ENCODE measurements at places on chromosomes 2 and 18.

DNA sequence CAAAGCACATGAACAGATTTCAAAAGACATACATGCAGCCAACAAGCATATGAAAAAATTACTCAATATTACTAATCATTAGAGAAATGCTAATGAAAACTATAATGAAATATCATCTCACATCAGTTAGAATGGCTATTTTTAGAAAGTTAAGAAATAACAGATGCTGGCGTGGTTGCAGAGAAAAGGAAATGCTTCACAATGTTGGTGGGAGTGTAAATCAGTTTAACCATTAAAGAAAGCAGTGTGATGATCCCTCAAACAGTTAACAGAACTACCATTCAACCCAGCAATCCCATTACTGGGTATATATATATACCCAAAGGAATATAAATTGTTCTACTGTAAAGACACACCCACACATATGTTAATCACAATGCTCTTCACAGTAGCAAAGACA is 117.7 kb upstream of the SETBP1 start:
- no peak for DNase-seq

GRCh38 chr2:5798084-5798483 is 105.9 kb downstream of the SOX11 start:
- DNase-seq: peak; percentile 82

- no peak for DNase-seq
Observed at GRCh38 chr18:60339018-60339417, 33.6 kb downstream of the MC4R start.

- DNase-seq: no peak
Observed at GRCh38 chr2:71460595-71461303, 7.4 kb downstream of the DYSF start.

GRCh38 chr2:206488623-206489022 is 45.3 kb downstream of the ADAM23 start:
- DNase-seq: no peak

- no peak for DNase-seq
Observed at GRCh38 chr2:222295368-222296062, 3.3 kb downstream of the PAX3 start.

DNA sequence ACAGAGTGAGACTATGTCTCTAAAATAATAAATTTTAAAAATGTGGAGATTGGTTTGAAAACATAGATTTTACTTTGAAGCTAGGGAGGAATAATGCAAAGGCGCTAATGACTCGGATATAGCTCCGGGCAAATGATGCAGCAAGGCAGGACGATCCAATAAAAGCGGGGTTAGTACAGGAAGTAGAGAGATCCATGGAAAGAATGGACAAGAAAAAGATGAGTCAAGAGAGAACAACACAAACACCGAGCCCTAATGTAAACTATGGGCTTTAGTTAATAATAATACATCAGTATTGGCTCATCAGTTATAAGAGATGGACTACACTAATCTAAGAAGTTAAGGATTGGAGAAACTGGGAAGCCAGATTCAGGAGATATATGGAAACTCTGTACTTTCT is 74.5 kb downstream of the QPCT start:
- no peak for DNase-seq

DNA sequence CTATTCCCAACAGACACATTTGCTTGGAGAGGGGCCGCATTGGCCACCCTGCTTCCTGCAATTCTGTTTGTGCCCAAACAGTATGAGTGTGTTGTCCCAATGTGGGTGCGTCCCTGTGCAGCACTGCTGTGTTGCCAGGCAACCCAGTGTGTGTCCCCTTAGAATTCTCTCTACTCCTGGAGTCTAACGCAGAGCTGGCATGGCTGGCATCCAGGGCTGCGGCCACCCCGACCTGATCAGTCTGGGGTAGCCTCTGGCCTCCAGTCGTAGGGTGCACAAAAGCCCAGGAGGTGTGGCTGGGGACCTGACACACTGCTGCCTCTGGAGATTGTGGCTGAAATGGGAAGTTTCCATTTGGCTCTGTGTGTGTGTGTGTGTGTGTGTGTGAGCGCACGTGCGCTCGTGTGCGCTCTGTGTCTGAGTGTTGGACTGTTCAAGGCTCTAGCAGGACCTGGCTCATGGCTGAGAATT is 48.0 kb downstream of the TEX44 start:
- peak; percentile 40 for DNase-seq

DNA sequence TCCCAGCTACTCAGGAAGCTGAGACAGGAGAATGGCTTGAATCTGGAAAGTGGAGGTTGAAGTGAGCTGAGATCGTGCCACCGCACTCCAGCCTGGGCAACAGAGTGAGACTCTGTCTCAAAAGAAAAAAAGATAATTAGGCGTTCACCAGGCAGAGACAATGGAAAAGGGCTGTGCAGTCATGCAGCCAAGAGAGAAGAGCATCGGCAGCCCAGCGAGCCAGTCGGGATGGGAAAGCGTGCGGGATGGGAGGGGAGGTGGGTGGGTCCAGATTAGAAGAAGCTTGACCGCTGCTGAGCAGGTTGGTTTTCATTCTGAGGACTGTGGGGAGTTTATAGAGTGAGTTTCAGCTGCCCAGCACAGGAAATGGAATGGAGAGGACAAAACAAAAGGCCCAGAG is 15.0 kb upstream of the CYS1 start:
- no peak for DNase-seq

- peak; percentile 24 for DNase-seq
Observed at GRCh38 chr2:169877398-169877797, 50.1 kb downstream of the UBR3 start.

DNA sequence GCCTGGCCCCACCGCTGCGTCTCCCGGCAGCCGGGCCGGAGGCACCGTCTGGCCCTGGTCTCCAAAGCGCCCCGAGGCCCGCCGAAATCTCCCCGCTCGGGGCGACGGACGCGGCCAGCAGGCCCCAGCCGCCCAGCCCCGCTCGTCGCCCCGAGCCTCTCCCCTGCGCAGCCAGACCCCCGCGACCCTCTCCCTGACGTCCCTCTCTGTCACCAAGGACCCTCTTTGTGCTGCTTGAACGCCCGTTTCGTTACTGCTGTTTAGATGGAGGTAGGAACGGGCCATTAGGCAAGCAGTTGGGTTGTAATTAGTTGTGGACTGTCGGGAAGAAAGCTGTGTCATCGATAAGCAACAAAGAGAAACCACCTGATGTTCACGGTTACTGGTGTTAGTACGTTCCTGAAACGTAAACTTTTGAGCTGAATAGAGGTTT is 686 bp downstream of the UBXN4 start:
- peak; percentile 43 for DNase-seq

GRCh38 chr2:47809903-47810302 is 27.0 kb downstream of the MSH6 start:
- DNase-seq: no peak

GRCh38 chr18:25349131-25349925 is 2.6 kb downstream of the ZNF521 start:
- DNase-seq: peak; percentile 65

- DNase-seq: no peak
Observed at GRCh38 chr2:157238296-157238695, 19.2 kb upstream of the GALNT5 start.

GRCh38 chr18:6885992-6886796 is 156.7 kb downstream of the ARHGAP28 start:
- DNase-seq: peak; percentile 73

DNA sequence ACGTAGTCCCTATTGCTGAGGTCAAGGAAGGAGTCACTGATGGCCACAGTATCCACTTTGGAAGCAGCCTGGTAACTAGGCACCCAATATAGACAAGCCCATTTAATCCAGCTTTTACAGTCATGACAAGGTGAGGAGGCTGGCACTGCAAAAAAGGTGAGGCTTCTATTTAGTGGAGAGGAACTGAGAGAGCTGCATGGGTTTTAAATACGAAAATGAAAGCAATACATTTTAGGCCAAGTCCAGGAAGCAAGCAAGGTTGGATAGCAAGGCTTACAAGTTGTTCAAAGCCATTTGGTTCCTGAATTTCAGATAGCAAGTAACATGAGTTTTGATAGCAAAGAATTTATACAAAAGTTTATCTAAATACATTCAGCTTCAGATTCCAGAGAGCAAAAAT is 80.4 kb downstream of the SGPP2 start:
- no peak for DNase-seq

- peak; percentile 20 for DNase-seq
Observed at GRCh38 chr2:148303161-148303560, 282.3 kb downstream of the MBD5 start.

GRCh38 chr2:65240657-65241056 is 13.0 kb downstream of the ACTR2 start:
- no peak for DNase-seq

DNA sequence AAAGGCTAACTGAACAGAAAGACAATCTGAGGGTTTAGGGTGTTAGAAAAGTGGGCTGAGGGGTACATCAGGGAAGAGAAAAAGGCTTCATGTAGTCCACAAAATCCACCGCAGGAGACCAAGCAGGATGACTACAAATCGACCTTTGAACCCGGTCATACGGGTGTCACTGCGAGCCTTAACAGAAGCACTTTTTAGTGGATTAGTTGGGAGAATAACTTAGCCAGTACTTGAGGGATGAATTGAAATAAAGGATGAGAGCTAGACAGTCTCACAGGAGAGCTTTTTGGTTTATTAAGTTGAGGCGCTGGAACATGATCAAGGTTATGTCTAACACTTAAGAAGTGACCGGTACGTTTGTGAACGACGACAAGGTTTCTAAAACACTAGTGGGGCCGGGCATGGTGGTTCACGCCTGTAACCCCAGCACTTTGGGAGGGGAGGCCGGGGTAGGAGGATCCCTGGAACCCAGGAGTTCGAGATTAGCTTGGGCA is 217.7 kb downstream of the MCFD2 start:
- no peak for DNase-seq

- DNase-seq: no peak
Observed at GRCh38 chr18:57668021-57668420, 46.4 kb upstream of the NARS1 start.

DNA sequence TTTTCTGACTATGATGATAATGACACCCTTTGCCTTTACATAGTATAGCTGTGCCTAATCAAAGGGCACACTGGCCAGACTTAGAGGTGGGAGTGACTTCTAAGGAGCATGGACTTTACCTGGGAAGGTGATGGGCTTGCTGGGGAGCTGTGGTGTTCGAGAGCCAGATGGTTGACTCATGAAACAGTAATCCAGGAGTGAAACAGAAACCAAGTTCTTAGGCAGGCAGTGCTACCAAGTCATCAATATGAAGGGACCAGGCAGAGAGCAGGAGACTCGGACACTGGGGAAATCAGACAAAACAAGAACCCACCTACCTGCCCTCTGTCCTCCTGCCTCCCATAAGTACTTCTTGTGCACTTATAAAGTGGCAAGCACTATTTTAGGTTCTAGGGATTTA is 430.4 kb downstream of the DLGAP1 start:
- no peak for DNase-seq

- DNase-seq: no peak
Observed at GRCh38 chr18:22783245-22783644, 149.9 kb upstream of the RBBP8 start.

DNA sequence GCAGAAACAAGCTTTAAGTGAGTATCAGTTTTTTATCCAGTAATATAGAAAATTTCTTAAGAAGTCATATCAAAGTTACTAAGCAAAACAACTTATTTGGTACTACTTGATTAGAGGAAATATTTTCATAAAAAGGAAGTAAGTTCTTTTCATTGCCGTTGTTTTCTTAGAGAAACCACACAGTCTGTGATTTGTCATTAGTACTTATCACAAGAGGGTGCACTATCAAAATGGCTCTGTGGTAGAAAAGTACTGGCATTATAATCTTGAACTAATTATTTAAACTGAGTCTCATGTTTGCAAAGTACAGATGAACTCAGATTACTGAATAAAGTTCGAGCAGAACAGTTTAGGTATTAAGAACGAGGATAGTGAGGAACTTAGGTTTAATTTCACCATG is 93.4 kb downstream of the IKZF2 start:
- no peak for DNase-seq

DNA sequence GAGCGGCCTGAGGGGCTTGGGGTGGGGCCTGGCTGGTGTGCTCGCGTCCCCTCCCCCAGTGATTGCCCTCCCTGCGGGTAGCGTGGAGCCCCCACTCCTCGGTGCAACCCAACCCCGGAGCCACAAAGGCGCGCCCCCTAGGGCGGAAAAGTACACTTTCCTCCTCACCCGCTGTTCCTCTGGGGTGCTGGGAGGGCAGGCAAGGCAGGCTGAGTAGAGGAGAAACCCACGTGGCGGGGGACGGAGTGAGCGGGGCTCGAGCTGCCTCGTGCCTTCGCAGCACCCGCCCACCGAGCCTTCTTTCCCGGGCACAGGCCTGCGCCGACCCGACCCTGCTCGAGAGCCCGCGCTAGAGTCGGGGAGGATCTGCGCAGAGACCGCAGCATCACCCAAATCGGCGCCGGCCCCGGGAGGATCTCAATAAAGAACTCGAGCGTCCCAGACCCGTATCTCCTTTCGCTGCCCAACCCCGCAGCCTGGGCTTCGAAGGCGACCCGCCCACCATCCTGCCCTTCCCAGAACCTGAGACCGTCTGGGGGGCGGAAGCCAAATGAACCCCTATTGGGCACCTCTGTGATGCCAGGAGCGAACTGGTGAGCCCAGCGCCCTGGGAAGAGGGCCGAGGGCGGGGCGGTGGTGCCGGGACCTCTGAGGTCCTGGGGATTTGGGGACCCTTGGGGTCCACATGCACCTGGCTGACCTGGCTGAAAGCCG is 1.5 kb downstream of the UCN start:
- DNase-seq: peak; percentile 8

- peak; percentile 13 for DNase-seq
Observed at GRCh38 chr2:240997141-240997855, 1.1 kb upstream of the SNED1 start.

- DNase-seq: no peak
Observed at GRCh38 chr2:137525641-137526190, 438.6 kb upstream of the HNMT start.

- DNase-seq: no peak
Observed at GRCh38 chr2:208359632-208359986, 47.0 kb upstream of the PTH2R start.

DNA sequence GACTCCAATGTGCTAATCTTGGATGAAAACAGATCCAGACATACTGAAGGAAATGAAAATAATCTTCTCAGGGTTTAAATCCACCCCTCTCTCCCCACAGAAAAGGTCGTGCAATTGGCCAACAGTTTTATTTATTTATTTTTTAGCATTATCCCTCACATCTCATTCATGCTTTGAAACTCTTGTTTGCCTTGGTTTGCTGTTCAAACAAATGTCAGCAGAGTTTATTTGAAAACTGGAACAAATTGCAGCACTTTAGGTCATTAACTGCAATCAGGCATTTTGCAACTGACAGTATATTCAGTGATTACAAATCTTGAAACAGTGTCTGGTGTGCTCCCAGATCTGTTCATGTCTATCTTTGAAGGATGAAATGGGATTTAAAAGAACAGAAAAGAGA is 220.6 kb downstream of the SLC4A10 start:
- no peak for DNase-seq

- no peak for DNase-seq
Observed at GRCh38 chr2:233112776-233113452, 52.8 kb downstream of the INPP5D start.

All from fibroblast of skin of scalp (primary cell).